ENCODE measurements at places on chromosomes 11 and 22. TPM values are rescaled to one million over a fixed set of nuclear protein-coding genes. Genes with fewer than 3 reads are reported as not detected.

- DNase-seq, result no peak
Measured at GRCh38 chr11:78131956-78132355, 7.5 kb downstream of the ALG8 start.

GRCh38 chr11:65189191-65189590 lies 7.5 kb downstream of the CAPN1 start:
- no peak for DNase-seq

- no peak for DNase-seq
Measured at GRCh38 chr11:63791495-63792167, 21.6 kb upstream of the SPINDOC start.

Gene PANX3
- total RNA-seq, result not detected

DNA sequence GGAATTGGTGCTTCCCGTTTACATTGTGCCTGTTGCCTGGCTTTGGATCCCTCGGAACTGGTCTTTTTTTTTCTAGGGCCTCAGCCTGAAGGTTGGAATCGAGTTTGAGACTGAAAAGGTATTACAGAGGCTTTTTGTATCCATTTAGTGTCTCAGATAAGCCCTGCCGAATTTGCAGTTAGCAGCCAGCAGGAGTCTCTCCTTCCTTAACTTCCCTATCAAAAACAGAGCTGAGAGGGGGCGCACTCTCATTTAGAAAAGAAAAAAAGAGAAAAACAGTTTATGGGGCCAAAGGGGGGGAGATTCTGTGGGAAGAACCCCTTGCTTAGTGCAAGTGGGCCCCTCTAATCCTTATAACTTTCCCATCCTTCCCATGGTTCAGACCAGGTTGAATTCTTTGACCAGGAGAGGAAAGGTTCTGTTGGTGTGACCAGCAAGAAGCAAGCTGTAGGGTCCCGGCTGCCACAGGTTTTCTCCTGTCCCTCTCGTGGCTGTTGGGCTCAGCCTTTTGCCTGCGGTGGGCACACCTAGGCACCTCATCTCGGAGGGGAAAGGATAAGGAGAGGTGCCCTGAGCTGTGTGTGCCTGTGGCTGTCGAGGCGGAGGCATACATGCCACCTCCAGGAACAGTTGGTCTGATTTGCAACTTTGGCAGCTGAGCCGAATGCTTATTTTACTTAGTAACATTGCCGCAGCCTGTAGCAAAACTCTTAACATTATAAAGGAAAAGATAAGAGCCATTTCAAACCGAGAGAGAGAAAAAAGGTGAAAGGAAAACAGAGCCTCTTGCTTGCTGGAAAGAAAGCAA lies 565.0 kb upstream of the CNTN5 start:
- no peak for DNase-seq

DNA sequence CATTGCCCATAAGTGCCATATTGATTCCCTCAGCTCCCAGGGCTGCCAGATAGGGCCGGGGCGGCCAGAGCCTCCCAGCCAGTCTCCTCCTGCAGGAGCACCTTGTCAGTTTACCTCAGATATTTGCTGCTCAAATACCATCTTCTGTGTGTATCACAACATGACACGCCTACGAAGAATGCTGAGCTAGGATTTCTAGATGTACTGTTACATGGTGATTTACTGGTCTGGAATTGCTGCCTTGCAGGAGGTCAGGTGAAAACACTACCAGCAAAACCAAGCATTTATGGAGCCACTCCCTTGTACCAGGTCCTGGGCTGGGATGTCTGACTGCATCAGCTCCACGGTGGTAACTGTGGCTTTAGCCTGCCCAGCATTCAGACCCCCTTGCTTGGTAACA lies 11.8 kb downstream of the MICAL3 start:
- no peak for DNase-seq

DNA sequence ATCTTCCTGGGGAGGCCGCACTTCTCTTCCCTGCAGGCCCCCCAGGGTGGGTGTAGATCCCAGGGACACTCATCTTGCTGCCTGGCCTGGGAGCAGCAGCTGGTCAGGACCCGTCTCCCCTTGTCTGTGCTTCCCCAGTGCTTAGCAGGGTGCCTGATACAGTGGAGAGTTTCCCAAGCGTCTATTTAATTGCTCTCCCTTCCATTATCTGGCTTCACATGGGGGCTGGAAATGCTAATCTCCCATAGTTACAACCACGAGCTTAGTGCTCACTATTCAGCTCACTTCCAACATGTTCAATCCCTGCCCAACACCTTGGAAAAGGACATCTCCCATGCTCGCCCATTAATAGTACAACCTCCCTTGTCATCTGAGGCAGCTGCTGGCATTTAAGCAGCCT lies 100.5 kb downstream of the DSCAML1 start:
- DNase-seq, result no peak

Gene MUC2
- not detected for total RNA-seq

GRCh38 chr11:126115127-126115495 lies 52.4 kb upstream of the CDON start:
- DNase-seq, result peak; percentile 91

- DNase-seq, result no peak
Measured at GRCh38 chr11:134739136-134739535, 327.1 kb upstream of the B3GAT1 start.
